Subcutaneous preadipocyte (primary cell): ENCODE measurements at places on chromosomes 16 and 17. TPM values are rescaled to one million over a fixed set of nuclear protein-coding genes. Genes with fewer than 3 reads are reported as not detected.

The KRT39 gene
- not detected in 2 replicates for total RNA-seq

The MEAK7 gene
- 13.2 and 22.3 TPM in 2 replicates for total RNA-seq

The CHMP1A gene
- 107 and 114 TPM in 2 replicates for total RNA-seq

The C16orf92 gene
- total RNA-seq: not detected in 2 replicates
